ENCODE measurements at places on chromosomes 4 and X.

- no peak for DNase-seq
Observed at GRCh38 chrX:69535661-69536060, 31.5 kb downstream of the NALF2 start.

- no peak for DNase-seq
Observed at GRCh38 chrX:75997692-75998091, 175.2 kb upstream of the PBDC1 start.

GRCh38 chr4:84792366-84793301, 173.9 kb downstream of the WDFY3 start:
- no peak for DNase-seq

- no peak for DNase-seq
Observed at GRCh38 chrX:107610667-107611066, 17.6 kb upstream of the PRPS1 start.

DNA sequence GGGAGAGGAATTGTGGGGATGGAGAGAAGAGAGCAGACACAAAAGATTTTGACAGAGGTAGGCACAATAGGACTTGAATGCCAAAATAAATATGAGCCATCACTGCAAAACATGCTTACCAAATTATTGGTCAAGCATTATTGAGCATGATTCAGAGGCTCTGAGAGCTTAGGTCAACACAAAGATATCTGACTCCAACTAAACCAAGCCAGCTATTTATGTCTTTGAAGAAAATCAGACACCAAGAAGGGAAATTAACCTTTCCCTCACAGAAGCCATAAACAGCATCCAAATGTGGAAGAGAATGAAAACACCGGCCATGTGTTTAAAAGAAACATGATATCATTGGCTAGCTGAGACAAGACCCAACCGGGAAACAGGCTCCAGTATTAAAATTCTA, 323.2 kb downstream of the RAB28 start:
- DNase-seq = no peak

GRCh38 chrX:104670051-104670450, 104.1 kb downstream of the IL1RAPL2 start:
- DNase-seq = no peak

DNA sequence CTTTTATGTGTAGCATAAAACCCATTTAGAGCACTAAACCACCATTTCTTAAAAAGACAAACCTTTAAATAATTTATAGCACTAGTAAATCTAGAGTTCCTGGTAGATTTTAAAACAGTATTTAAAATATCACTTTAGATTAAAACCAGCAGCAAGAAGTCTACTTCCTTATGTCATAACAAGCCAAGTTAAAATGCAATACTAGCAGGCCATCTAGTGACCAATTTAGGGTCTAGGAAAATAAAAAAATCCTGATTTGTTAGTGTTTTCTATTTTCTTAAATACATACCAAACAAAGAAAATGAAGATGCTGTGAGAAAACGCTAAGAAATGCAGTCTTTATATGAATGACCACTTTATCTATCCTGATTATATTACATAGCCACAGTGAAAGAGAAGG, 53.9 kb downstream of the PAPSS1 start:
- DNase-seq = peak; percentile 11

DNA sequence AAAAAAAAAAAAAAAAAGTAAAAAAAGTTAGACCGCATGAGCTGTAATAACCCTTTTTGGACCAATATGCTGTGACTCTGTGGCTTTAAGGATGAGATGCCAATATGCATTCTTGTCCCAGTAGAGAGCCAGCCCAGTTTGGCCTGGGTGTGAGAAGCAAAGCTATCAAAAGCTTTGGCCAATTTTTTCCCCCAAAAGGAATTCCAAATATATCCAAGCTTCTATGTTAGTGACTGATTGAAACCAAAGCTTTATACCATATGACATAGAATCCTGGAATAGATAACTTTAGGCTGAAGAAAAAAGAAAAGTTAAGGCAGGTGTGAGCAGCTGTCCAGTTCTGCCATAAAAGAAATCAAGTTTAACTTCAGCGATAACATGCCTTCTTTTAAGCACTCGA, 30.5 kb upstream of the RBPJ start:
- no peak for DNase-seq

DNA sequence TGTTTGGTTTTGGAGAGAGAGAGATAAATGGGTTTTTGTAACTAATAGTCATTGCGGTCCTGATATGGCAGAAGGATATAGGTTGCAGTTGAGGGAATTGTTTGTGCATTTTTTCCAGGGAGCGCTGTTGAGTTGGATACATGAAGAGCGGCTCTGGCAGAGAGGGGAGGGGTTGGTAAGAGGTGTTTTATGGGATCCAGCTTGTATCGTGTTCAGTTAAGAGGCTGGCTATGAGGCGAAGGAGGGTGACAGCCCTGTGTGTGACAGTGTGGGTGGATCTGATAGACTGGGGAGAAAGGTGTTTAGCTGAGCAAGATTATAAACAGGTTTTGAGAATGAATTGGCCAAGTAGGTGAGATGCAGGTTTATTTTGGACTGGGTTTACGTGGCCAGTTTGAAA, 1.5 kb downstream of the SPANXN4 start:
- DNase-seq = no peak

DNA sequence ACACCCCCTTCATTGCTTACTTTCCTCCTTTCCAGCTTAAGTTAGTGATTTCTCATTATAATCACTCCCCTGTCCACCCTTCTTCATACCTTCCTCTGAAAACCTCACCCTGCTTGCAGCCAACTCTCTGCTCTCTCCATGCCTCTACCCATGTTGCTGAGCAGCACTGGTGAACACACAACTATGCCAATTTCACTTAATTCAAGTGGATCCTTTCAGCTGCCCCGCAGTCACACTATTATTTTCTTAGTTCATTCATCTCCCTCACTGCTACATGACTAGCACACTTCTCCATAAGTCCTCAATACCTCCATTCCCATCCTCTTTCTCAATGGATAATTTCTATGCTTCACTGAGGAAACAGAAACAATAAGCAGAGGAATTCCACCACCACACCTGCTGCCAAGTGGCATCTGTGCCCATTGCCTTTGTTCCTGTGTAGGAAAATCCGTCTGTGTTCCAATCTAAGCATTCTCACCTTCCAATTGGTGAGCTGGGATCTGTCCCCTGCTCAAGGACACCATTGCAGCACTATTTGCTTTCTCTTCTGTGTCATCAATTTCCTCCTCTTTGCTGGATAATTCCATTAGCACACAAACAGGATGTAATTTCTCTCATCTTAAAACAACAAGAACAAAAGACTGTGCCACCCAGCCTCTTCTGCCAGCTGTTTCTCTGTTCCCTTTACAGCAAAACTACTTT, 25.2 kb upstream of the PRSS48 start:
- no peak for DNase-seq

DNA sequence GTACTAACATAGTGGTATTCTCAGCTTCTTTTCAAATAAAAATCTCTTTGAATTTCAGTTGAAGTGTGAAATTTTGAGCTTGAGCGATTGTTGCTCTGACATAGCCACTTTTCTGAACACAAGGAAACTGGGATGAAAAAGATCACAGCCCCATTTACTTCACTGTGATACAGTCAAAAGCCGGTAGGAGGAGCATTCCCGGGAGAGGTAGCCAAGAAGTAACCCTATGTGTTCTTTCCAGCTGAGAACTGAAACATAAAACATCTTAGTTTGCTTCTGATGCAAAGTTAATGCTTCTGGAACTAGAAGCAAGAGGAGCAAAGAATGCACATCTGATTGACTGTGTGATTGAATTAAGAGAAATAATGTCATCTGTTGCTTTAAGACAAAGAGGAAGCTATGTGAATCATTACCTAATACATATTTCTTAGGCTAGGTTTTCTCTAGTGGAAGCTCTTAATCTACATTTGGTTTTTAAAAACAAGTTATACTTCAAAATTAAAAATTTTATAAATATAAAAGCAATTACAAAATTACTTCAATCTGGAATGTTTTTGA, 88.3 kb upstream of the UNC5C start:
- DNase-seq = peak; percentile 1

GRCh38 chrX:23822397-23822796, 39.4 kb downstream of the SAT1 start:
- DNase-seq = no peak

DNA sequence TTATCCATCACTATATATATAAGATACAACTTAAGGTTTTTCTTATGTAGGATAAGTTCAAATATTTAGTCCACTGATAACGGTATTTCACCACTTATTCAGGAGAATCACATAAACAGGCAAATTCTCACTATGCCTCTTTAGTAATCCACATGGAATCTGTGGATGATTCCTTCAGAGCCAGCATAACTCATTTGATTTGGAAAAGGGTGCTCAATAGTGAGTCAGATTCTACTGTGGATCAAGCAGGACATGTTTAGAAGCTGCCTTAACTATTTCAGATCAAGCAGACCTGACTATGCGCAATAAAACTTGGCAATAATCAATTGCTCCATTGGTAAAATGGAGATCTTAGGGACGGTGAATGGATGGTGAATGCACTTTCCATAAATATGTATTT, 184.1 kb downstream of the CBR4 start:
- no peak for DNase-seq

GRCh38 chrX:3326681-3327080, 19.8 kb downstream of the MXRA5 start:
- DNase-seq = no peak

DNA sequence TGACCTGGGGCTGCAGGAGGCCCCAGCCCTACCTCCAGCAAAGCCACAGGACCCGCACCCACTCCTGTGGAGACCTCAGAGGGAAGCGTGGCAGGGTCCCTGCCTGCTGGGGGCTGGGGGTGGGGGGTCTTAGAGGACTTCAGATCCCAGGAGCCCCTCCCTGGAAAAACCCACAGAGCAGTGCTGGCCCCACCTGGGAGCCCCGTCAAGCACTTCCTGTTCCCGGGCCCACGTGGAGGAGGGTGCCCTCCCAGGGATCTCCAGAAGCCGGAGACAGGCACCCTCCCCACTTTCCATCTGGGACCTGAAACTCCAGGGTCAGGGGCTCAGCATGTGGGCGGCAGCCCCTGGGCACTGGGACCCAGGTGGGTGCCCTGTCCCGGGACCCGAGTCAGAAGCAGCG, 32.0 kb downstream of the TACC3 start:
- DNase-seq = no peak

DNA sequence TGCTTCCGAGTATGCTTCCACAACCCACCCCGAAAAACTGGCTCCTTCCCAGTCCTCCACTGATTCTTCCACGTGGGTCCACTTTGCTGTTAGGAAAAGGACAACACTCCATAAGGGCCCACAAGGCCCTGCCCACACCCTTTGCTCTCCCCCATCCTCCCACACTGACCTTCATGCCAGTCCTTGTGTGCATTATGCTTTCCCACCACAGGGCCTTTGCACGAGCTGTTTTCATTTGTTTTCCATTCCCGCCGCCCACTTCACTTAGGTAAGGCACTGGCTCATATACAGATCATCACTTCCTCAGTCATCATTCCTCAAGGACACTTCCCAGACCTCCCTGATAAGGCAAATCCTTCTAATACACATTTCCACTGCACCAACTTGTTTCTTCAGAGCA, 16.8 kb upstream of the SEL1L3 start:
- no peak for DNase-seq

- DNase-seq = no peak
Observed at GRCh38 chr4:82848706-82849105, 42.2 kb downstream of the SEC31A start.

- no peak for DNase-seq
Observed at GRCh38 chr4:1285790-1286553, 3.7 kb upstream of the MAEA start.

DNA sequence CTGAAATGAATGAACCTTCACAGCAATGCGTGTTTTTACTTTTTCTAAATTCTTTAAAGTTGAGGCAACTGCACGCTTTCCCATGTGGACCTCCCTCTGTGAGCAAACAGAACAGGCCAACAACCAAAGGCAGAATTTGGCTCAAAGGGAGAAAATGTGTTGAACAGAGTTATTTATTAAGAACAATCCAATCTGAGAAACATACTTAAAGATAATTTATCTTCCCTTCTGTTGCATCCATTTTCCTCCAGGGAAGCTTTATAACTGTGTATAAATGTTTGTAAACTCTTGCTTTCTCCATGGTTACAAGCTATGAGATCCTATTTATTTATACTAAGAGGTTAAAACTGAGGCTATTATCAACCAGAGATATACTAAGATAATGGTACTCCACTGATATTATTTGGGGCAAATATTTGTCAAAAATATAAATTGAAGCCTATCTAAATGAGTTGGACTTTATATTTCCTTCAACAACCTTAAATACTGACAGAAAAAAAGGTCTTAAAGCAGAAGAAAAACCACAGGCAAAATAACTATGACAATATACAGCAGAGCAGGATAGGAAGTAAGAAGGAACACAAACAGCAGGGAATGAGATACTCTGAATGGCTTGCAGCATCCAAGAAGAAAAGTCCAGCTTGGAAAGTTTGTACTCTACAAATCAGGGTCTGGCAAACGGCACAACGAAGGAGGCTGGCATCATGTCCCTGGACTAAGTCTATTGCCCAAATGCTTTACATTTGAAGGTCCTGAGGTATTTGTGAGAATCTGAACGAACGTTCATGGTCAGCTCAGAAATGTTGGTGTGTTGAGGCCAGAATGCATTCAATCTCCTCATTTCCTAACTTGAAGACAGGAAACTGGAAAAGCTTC, 663.2 kb upstream of the INTU start:
- DNase-seq = peak; percentile 36

DNA sequence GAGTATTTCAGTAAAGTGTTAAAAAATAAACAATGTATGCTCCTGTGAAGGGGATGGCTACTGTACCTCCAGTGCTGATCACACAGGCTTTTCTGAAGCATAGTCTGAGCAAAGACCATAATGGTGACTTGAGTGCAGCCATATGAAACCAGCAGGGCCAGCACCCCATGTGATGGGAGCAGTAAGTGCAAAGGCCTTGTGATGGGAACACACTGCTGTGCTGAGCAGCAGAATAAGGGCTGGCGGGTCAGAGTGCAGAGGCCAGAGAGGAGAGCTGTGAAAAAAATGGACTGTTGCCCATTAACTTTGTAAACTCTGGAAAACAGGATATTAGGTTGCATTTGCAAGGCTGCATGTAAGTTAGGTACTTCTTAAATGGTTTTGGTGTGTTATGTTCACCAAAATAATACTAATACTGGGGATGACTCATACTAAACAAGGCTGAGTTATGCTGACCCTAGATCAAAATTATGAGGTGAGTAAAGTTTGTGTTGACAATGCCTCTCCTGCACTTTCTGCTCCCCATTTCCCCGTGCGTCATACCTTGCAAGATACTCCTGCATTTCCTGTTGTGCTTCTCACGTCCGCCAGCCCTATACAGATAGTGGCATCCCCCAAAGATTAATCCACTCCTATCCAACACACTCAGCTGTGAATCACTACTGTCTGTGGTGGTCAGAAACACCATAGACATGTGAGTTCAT, 67.0 kb upstream of the FAM9A start:
- no peak for DNase-seq

DNA sequence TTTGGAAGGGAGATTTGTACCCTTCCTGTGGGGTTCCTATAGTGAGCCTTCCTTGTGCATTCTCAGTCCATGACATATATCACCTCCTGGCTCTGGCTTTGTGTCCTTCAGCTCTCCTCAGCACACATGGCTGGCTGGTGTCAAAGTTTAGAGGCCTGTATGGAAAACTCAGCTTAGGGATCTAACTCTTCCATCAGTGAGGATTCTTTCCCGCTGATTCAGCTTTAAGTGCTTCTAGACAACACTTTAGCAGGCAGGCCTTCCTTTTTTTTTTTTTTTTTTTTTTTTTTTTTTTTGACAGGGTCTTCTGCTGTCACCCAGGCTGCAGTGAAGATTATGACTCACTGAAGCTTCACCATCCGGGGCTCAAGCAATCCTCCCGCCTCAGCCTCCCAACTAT, 84.2 kb downstream of the NPNT start:
- no peak for DNase-seq

Measured in renal cortex interstitium (tissue), 15 donors.